ENCODE measurements at places on chromosomes 5 and 9.

- DNase-seq, result no peak
Observed at GRCh38 chr5:117131876-117132275, 557.3 kb upstream of the SEMA6A start.

- no peak for DNase-seq
Observed at GRCh38 chr9:20508242-20508641, 114.1 kb downstream of the MLLT3 start.

- no peak for DNase-seq
Observed at GRCh38 chr5:93296338-93296737, 284.7 kb downstream of the NR2F1-AS1 start.

- no peak for DNase-seq
Observed at GRCh38 chr9:36141288-36141687, 4.8 kb downstream of the GLIPR2 start.

DNA sequence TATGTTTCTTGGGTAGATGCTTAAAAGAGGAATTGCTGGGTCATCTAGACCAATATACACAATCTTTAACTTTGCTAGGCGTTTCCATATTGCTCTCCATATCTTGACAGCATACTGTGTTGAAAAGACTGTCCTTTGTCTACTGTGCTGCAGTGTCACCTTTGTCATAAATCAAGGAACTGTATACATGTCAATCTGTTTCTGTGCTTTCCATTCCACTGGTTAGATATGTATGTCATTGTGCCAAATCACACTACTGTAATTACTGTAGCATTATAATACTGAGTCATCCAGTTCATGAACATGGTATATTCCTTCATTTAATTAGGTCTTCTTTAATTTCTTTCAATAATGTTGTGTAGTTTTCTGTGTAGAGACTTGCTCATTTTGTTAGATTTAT, 149.7 kb upstream of the RASGRF2 start:
- no peak for DNase-seq

DNA sequence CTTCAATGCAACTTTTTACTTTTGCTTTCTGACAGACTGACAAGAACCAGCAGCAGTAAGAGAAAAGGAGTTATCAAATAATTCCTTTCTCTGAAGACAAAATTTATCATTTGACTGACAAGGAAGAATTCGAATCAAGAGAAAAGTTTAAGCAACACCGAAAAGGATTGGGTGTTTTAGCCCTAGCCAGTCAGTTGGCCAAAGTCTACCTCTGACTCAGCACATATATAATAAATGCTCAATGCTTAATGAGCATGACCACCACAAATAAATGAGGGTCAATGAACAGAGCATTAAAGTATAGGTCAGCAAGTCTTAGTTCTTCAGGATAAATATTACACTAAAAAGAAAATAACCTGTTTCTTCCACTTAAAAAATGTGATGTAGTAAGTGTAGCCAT, 1603.5 kb upstream of the C9orf72 start:
- DNase-seq, result no peak

DNA sequence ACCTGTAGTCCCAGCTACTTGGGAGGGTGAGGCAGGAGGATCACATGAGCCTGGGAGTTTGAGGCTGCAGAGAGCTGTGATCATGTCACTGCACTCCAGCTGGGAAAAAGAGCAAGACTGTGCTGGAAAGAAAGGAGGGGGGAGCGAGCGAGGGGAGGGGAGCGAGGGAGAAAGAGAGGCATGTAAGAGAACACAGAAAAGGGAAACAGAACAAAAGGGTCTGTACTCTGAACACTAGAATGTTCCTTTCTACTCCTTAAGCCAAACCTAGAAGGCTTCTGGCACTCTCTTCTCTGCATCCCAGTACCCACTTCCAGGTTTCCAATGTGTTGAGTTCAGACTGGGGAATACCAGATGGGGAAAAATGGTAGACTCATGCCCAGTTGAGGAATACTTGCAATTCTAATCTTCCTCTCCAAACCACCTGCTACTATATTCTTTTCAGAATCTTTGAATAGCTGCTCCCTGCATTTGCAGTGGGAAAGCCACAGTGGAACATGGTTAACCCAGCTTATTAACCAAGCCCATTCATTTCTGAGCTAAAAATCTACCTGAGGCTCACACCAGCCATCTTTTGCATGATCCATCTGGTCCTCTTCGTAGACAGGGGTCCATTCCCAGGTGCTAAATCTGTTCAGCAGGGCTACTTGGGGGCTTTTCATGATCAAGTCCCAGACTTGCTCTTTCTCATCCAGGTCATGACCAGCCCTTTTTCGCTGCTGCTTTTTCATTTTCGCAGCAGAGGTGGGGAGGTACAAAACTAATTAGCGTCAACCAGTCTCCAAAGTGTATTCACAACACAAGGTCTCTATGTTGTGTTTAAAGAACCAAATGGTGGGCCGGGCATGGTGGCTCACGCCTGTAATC, 34.9 kb downstream of the SEMA4D start:
- DNase-seq, result no peak

DNA sequence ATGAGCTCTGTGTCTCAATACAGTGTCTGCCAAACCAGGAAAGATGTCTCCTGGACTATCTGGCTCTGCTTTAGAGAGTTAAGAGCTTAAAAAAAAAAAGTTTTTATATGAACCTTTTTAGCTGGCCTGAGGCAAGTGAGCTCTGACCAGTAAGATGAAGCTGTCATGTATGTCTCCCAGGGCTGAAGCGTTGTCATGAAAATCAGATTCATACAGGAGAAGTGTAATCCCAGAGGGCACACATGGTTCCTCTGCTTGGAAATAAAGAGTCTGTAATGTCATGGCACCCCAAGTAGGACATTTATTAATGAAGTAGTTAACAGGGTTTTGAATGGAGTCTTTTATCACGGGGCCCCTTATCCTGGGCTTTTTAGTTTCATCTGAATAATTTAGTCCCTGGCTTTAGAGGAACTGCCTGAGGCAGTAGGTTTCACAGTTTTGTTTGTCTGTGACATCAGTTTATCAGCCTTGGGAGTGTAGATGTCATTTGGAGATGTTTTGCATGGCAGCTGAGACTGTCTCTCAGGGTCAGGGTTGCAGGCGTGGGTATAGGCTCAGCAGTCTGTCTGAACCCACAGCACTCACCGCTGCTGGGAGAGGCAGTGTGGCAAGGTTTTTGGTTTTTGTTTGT, 223.3 kb downstream of the DIRAS2 start:
- DNase-seq, result no peak

DNA sequence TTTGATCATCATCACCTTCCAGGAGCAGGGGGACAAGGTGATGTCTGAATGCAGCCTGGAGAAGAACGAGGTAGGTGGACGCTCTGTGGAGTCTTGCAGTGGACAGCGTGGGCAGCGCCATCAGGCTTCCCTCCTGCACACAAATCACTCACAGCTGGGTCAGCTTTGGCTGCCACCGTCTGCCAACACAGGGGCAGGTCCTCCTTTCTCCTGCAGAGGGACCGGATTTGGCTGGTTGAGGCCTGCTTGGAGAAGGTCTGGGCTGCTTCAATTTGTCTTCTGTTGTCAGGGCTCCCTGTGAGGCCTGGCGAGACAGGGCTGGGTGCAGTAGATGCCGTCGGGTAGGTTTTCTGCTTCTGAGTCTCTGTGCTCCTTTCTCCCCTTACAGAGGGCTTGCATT, 180.6 kb downstream of the CACNA1B start:
- DNase-seq, result no peak

GRCh38 chr9:77735494-77735893, 87.4 kb upstream of the GNA14 start:
- DNase-seq, result no peak

- DNase-seq, result no peak
Observed at GRCh38 chr9:71112866-71113265, 8.6 kb downstream of the TRPM3 start.

DNA sequence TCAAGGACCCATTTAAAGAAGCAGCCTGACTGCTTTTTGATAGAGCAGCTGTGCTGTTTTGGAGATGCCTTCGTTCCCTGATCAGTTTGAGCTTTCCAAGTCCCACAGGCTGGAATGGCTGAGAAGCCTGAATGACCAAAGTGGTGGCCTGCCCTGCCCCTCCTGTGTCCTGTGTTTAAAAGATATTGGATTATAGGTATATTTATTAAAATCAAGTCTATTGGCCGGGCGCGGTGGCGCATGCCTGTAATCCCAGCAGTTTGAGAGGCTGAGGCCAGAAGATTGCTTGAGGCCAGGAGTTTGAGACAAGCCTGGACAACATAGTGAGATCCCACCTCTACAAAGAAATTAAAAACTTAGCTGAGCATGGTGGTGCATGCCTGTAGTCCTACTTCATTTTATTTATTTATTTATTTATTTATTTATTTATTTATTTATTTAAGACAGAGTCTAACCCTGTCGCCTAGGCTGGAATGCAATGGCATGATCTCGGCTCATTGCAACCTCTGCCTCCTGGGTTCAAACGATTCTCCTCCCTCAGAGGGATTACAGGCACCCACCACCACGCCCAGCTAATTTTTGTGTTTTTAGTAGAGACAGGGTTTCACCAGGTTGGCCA, 87.7 kb downstream of the CACNA1B start:
- no peak for DNase-seq

DNA sequence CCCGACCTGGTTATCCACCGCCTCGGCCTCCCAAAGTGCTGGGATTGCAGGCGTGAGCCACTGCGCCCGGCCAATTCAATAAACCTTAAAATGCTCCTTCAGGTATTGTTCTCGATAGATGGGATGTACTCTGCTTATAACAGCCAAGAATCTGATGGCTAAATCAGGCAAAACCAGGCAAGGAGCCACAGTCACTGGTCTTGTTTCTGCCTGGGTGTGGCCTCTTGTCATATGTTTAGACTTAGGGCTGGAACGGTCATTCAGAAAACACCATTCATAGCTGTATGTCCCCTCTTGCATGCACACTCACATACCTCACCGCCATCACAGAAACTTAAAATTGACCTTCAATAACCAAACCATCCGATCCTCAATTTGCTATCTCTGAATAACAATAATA, 7.7 kb downstream of the FAM219A start:
- DNase-seq, result no peak

GRCh38 chr5:39274398-39275085, 55.2 kb upstream of the FYB1 start:
- DNase-seq, result no peak

GRCh38 chr5:1011741-1012312, 3.2 kb downstream of the NKD2 start:
- DNase-seq, result no peak

DNA sequence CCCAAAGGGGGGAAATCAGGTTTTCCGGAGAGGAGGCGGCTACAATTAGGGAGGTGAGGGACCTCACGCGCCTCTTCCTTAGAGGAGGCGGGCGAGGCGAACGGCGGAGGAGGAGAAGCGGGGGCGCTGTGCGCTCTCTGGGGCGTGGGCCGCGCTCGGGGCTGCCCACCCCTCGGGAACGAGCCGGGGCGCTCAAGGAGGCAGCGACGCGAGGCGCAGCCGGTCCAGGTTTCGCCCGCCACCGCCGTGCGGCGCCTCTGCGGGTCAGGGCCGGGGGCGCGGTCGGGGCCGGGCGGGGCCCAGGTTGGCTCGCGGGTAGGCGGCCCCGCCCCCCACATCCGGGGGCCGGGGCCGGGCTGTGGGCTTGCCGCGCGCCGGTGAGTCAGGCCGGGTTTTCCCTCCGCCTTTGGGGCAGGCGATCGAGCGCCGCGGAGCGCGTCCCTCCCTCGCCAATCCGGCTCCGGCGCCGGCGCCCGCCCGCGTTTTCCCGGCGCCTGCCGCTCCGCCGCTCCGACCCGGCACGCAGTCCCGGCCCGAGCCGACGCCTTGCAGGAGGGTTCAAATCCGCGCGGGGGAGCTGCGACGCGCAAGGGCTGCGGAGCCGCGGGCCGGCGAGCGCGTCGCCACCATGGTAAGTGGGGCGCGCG, at the start of gene N4BP3:
TSS of gene N4BP3 (plus strand) at position 392 of the 647 bp plus-strand sequence. CDS start 6,052 bp downstream, outside the sequence.
- no peak for DNase-seq

GRCh38 chr5:59293700-59294099, 599.8 kb downstream of the PDE4D start:
- no peak for DNase-seq

DNA sequence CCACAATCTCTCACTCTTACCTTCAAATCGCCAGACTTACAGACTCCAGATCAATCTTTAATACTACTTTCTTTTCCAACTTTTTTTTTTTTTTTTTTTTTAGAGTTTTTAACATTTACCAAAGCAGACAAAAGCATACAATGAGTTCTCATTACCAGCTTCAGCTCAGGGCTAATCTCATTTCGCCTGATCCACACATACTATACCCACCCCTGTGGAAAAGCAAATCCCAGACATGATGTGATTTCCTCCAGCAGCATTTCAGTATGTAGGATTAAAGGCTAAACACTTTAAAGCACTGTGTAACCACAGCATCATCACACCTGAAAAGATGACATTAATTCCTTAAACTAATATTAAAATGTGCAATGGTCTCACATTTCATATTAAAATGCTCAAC, 138.8 kb upstream of the RETREG1 start:
- DNase-seq, result no peak

- DNase-seq, result no peak
Observed at GRCh38 chr9:84136119-84136868, 155.7 kb downstream of the RMI1 start.

DNA sequence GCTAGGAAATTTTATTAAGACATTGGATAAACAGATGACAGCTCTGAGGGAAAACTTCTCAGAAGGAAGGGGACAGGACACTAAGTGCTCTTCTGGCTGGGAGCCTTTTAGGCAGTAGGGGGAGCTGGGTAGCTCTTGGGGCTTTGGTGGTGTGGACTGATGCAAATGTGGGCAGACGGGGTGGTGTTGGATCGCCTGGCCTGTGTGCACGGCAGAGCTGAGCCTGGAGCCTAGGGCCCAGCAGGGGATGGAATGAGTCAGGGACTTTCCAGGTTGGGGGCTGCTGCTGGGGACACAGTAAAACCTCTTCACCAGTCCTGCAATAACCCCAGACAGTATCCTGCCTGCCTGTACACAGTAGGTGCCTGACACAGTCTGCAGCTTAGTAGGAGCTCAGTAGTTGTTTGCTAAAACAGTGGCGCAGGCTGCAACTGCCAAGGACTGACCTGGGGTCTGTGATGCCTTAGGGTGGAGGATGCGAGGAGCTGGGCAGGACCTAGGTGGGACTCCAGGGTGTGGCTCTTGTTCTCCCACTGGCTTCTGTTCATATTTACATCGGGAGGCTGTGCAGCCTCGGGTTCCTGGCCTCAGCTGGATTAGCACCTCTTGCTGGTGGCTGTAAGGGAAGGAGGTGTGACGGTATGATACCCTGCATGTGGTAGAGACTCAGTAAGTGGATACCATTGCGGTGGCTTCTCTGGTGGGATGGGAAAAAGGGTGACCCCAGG, 83.8 kb downstream of the DAB2IP start:
- DNase-seq, result no peak

GRCh38 chr5:168443533-168443932, 42.7 kb upstream of the RARS1 start:
- DNase-seq, result no peak

DNA sequence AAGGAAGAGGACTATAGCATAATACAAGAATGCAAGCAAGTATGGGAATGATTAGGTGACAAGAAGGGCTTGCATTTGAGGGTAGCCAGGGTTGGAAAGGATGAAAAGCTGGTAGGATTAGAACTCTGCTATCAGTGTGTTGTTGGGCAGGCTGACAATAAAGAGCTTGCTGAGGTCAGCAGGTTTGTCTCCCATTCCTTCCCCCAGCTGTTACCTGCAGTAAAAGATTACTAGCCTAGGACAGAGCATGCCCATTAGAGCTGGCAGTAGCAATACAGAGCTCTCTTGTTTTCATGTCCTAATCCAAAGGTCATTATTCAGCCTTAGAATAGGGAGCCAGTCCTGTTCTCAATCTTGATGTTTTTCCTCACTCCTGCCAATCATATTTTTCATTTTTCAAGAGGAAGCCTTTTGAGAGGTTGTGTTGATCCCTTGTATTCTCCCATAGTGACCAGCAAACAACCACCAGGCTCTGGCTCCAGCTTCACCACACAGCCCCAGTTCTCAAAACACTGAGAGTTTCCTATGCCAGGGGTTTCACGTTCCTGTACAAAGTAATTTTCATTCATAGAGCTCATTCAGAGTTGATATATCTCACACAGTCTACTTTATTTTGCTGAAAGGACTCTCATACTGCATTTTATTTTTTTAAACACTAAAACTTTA, 71.7 kb downstream of the OR2K2 start:
- no peak for DNase-seq

Measured in NCI-H187 (cell line).